ENCODE measurements at places on chromosomes 2 and 18.

- DNase-seq: no peak
Measured at GRCh38 chr2:207926133-207926988, 99.0 kb downstream of the PLEKHM3 start.

DNA sequence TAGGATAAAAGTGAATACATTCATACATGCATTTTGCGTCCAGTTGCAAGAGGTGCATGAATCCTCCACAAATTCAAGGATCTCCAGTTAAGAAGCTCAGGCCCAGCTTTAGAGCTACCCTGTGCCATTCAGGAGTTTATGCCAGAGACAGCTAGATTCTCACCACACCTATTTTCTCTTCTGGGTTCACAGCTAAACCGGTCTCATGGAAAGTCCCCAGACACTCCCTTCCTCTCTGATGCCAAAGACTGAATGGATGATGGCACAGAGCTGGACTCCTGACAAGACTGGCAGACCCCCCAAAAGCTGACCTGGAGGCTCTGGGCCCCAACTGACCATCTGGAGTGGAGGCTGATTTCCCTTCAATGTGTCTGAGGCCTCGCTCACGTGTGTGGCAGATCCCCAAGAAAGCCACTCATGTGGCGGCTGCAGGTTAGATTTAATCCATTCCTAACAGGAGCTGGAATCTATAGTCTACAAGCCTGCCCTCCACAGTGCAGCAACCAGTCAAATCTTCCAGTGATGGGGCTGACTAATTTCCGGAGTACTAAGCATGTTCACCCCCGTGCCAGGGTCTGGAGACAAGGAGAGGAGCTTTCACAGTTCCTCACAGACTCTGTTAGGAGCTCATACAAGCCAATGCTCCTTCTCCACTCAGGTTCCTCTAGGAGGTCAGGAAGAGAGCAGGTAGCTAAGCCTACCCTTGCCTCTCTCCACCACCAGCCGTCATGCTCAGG is 257.1 kb downstream of the BCL11A start:
- no peak for DNase-seq

DNA sequence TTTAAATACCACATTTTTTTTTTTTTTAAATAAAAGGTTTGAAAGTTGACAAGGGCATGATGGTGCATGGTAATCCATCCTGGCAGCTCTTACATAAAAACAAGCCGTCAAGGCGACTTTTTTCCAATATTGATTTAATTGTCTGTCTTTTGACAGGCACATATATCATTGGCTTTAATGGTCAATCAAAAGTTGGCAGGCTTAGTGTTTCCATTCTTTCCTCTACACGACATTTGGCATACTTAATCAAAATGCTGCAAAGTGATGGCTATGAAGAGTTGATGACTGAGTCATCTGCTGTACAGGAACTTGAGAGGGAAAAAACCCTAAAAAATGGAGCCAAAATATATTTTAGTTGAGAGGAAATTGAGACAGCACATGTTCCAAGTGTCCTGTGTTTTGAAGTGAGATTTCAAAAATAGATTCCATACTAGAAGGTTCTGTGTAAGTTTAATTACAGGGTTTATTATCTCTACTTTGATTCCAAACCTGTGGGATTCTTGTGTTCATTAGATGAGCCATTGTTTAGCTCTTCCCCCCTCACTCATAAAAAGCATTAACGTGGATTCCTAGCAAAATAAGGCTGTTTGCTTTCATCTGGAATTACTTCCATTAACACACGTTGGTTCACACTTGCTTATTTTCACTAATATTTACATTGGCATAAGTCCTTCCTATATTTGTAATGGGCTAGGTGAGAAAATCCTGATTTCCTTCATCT is 3.2 kb downstream of the TSHZ1 start:
- no peak for DNase-seq

DNA sequence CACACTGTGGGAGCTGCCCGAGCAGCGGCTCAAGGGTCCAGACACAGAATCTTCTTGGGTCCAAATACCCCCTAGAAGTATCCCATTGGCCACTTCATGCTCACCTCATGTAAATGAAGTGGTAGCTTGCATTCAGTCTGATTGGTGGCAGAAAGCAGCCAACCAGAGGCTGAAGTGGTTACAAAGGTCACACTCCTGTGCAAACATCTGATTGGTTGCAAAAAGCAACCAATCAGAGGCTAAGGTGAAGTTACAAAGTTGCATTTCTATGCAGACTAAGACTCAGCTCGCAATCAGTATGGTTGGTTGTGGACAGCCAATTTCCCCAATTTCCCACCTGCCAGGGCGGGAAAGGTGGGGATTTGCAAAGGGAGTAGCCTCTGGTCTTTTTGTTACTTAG is 94.3 kb downstream of the DGKD start:
- no peak for DNase-seq

DNA sequence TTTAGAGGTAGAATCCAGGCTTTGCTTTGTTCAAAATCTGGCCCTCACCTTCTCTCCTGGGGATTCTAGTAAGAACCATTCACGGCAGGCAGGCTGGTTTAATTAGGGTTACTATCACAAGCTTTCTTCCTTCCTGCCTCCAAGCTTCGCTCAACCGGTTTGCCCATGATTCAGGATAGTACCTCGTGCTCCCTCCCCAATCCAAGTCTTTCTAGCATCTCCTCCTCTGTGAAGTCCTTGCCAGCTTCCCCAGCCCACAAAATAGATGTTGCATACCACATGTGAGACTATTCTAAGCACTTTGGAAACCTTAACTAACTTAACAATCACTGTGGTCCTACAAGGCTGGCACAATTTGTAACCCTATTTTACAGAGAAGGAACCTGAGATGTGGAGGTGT is 135.1 kb downstream of the SOCS6 start:
- DNase-seq: no peak

Data from stimulated activated CD8-positive, alpha-beta memory T cell treated with anti-CD3 and anti-CD28 coated beads, Interleukin-12 subunit alpha, Interleukin-12 subunit beta, amount 100 ng/mL, for 4 hours (primary cell).